Cardiac muscle cell (in vitro differentiated cells and primary cell): ENCODE measurements at places on chromosomes 11 and 22. TPM values are rescaled to one million over a fixed set of nuclear protein-coding genes. Genes with fewer than 3 reads are reported as not detected.

Gene WNT7B
- polyA plus RNA-seq, result not detected in 2 replicates

Gene FIBIN
- polyA plus RNA-seq, result 2.2 and 2.9 TPM in 2 replicates

Gene TMEM121B
- polyA plus RNA-seq, result 4.5 and 7.9 TPM in 2 replicates

Gene TRIM68
- 8.7 and 10.6 TPM in 2 replicates for polyA plus RNA-seq

Gene C11orf42
- polyA plus RNA-seq, result 0.15 and 0.32 TPM in 2 replicates

Gene NPTXR
- polyA plus RNA-seq, result 4.0 and 4.2 TPM in 2 replicates

Gene POLA2
- polyA plus RNA-seq, result 20.3 and 31.7 TPM in 2 replicates

Gene RTN4R
- polyA plus RNA-seq, result 5.2 and 7.4 TPM in 2 replicates

Gene UPB1
- polyA plus RNA-seq, result 1.8 and 4.0 TPM in 2 replicates
